Putamen (tissue), 1 donor: ENCODE measurements at places on chromosomes 16 and 17.

- no peak for DNase-seq
Observed at GRCh38 chr17:83128306-83129240, 49.2 kb downstream of the METRNL start.

DNA sequence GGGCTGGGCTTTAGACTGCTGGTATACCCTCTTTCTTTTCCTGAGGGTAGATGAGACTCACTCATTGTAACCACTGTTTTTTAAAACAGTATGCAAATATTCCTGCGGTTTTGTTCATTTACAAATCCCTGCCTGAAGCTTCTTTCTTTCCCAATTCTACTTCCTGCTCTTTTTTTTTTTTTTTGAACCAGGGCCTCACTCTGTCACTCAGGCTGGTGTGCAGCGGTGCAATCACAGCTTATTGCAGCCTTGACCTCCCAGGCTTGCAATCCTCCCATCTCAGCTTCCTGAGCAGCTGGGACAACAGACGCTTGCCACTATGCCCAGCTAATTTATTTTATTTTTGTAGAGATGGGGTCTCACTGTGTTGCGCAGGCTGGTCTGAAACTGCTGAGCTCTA, 8.0 kb upstream of the SULT1A1 start:
- no peak for DNase-seq

DNA sequence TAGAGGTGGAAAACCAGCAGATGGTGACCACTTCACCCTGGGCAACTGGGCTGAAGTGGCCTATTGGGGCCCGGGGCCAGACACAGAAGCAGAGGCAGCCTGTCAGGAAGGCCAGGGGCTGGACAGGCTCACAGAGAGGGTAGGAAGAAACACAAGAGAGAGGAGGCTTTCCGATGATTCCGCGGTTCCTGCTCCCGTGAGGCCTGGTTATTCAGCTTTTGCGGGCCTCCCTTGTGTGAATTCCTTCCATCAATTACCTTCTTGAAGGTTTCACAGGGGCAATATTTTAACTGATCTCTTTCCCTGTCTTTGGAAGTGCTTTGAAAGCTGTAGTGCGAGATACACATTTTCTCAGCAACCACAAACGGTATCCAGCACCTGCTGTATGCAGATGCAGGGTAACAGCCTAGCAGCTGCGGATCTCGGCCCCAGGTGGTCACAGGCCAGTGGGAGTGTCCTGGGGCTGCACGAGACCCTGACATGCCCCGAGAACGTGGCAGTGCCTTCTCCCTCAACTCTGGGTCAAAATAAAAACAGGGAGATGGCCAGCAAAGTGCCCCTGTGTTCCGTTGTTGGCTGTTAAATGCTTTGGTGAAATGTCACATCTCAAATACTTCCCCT, 11.6 kb upstream of the CMIP start:
- DNase-seq, result no peak

GRCh38 chr16:30761427-30761927, 385 bp downstream of the CFAP119 start:
- no peak for DNase-seq

- DNase-seq, result no peak
Observed at GRCh38 chr17:44489581-44489980, 13.6 kb downstream of the GPATCH8 start.

GRCh38 chr17:48384164-48384563, 45.9 kb downstream of the SKAP1 start:
- no peak for DNase-seq

DNA sequence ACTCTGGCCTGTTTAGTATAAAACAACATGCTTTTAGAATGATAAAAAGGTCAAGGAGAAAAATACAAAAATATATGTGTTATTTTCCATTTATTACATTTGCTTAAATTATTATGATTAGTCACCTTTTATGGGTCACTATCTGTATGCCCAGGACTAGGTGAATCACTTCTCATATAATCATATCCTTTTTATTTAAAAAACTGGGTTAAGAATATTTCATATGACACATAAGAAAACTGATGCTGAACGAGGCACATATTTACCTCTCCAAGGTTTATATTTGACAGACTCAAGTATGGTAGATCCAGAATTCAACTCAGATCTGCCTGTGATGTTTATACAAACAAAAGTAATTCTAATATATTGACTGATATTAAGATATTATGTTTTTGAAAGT, 134.5 kb downstream of the CDH8 start:
- DNase-seq, result no peak

GRCh38 chr17:77526259-77526711, 385.5 kb downstream of the SEC14L1 start:
- no peak for DNase-seq

DNA sequence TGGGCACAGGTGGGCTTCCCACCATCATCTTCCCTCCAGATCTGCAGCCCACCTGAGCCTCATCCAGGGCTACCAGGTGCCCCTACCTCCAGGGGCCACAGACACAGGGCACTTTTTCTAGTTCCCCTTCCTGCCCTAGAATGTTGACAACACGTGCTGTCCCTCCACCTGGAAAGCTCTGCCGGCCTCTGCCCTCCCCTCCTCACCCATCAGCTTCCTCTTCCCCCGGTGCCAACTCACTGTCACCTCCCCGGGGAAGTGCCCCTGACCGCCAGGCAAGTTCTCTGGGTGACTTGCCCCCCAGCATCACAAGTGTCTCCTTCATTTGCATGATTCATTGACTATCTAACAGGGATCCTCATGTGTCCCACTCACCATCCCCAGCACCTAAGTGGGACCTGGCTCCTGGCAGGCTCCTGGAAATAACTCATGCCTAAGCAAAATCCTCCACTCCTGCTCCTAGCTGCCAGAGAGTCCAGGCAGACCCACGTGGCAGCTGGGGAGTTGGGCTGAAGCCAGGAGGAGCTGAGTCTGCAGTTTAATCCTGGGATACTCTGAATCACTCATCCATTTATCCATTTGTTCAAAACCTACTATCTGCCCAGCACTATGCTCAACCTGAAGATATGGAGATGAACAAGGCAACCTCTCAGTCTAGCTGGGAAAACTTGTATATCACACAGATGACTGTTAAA, 304.4 kb downstream of the FOXL1 start:
- DNase-seq, result no peak

DNA sequence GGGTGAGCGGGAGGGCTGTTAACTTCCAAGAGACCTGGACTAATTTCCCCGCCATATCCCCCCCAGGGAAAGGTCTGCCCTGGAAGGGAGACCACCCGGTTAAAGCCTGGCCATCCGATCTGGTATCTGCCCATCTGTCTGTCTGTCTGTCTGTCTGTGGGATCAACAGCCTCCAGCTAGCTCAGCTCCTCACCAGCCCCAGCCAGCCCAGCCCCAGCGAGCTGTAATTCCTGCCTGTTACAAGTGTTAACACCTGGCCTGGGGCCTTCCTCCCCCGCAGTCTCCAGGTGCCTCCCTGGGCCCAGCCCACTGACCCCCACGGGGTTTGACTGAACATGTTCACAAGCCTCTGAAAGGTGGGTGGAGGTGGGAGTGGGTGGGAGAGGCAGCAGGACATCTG, 4.0 kb downstream of the WNT3 start:
- no peak for DNase-seq

DNA sequence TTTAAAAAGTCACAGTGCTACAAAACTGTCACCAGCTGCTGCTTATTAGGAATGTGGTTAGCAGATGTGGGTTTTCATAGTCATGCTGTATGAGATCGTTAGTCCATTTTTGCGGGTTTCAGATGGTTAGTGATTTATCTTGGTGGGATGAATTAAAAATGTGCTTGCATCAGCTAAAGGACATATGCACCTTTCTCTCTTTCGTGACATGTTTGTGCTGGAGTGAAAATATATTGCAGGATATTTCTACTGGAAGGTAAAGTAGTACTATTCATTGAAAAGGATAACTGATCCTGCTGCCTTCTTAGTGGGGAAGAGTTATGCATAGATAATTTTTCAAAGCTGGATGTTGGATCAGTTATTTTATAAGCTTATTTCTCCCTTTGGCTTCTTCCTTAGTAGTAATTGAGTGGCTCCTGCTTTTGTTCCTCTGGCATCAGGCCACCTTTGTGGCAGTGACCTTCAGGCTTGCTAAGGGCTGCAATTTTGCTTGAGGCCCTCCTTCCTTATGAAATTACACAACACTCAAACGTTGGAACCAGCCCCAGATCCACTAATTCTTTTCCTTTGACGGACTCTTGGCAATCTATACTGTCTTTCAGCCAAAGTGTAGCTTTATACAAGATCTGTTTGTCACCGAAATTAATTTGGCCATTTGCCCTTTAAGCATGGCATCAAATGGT, 7.5 kb upstream of the SNTB2 start:
- DNase-seq, result no peak

DNA sequence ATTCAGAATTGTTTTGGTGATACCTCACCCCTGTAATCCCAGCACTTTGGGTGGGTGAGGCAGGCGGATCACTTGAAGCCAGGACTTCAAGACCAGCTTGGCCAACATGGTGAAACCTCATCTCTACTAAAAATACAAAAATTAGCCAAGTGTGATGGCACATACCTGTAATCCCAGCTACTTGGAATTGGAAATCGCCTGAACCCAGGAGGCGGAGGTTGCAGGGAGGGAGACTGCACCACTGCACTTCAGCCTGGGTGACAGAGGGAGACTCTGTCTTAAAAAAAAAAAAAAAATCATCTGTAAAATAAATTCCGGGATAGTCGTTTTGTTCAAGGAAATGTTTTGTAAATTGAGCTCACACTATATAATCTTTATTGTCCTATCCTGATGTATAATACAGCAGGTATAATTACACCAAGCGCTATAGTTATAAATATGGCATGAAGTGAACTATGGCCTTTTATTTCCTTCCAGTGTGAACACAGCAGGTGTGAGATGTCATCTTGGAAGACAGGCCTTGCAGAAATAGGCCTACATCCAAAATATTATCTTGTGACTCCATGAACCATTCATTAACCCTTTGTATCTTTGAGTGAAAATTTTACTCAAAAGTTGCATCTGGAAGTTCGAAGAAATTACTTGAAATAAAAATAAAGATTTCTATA, 25.4 kb downstream of the PLA2G10 start:
- DNase-seq, result no peak

GRCh38 chr17:21291862-21292261, 7.4 kb downstream of the MAP2K3 start:
- no peak for DNase-seq

GRCh38 chr16:1859650-1860049, 12.3 kb downstream of the MEIOB start:
- DNase-seq, result no peak
